ENCODE measurements at places on chromosomes 16 and 17.
A peak's percentile ranks its signal among the peaks of the same experiment; 100 is the strongest.

GRCh38 chr16:66136841-66137240 lies 229.7 kb upstream of the CDH5 start:
- DNase-seq, result no peak

DNA sequence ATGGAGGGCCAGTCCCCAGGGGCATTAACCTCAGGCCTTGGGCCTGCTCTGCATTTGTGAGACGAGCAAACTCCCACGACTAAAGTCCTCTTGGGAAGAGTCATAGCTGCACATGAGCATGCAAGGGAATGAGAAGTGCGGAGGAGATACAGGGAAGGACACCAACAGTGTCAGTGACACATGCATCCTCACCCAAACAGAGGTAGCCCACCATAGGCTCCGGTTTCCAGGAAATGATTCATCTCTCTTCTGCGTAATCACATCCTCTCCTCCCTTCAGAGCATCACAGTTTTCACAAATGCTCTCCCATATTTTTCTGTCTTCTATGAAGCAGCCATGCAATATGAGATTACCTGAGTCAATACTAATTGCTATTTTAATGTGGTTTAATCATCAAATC lies 725.7 kb upstream of the GOT2 start:
- DNase-seq, result no peak

DNA sequence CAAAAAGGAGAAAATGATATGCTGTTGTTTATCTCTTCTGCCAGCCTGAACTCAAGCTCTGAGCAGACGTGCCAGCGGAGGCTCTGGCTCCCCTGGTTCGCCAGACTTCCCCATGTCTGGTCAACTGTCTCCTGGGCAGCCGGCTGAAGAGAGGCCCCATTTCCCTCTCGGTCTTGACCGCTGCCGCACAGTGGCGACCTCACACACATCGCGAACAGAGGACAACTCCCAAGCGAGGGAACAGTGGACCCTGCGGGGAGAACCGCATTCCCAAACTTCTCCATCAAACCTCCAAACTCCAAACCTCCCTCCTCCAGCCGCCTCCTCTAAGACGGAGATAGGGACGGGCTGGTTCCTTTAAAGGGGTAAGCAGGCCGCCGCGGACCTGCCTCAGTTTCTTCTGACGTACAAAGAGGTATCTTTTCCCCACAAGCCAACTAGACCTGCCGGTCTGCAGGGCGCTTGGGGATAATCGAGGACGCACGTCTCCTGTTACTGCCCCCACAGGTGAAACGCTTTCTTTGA lies 24.9 kb upstream of the RFFL start:
- DNase-seq, result peak; percentile 35

DNA sequence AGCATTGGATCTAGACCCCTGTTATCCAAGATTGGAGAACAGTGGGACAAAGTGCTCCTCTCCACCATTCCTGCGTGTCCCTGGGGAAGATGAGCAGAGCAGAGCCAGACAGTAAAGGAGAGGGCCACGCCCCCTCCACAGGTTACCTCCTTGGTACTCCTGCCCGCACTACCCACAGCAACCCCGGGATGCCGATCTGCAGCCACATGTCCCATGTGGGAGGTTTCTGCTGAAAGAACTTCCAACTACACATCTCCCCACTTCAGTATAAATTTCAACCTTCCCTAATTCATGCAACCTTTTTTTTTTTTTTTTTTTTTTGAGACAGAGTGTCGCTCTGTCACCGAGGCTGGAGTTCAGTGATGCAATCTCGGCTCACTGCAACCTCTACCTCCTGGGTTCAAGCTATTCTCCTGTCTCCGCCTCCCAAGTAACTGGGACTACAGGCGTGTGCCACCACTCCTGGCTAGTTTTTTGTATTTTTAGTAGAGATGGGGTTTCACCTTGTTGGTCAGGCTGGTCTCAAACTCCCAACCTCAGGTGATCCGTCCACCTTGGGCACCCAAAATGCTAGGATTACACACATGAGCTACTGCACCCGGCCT lies 2.3 kb downstream of the RAB37 start:
- DNase-seq, result no peak

Measured in NCI-H774 (cell line).